ENCODE measurements at places on chromosomes 6 and 20.

DNA sequence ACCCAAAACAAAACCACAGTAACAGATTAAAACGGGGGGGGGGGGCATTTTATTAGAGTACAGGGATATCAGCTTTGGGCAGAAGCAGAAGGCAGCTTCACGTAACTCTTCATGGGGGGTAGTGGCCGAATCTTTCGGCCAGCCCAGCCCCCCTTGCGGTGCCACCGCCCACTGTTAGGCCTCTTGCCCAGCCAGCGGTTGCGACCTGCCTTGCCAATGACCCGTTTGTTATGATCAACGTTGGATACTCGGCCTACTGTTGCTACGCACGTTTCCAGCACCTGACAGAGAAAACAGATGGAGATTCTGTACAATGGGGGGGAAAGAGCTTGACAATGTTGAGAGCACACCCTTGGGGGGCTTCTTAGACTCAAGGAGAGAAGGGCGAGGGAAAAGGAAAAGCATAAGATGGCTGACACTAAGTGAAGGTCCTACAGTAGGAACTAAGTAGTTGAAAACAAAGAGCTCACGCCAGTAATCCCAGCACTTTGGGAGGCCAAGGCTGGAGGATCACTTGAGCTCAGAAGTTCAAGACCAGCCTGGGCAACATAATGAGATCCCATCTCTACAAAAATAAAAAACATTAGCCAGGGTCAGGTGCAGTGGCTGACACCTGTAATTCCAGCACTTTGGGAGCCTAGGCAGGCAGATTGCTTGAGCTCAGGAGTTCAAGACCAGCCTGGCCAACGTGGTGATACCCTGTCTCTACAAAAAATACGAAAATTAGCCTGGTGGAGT lies 724 bp upstream of the CUL7 start:
- DNase-seq = no peak

DNA sequence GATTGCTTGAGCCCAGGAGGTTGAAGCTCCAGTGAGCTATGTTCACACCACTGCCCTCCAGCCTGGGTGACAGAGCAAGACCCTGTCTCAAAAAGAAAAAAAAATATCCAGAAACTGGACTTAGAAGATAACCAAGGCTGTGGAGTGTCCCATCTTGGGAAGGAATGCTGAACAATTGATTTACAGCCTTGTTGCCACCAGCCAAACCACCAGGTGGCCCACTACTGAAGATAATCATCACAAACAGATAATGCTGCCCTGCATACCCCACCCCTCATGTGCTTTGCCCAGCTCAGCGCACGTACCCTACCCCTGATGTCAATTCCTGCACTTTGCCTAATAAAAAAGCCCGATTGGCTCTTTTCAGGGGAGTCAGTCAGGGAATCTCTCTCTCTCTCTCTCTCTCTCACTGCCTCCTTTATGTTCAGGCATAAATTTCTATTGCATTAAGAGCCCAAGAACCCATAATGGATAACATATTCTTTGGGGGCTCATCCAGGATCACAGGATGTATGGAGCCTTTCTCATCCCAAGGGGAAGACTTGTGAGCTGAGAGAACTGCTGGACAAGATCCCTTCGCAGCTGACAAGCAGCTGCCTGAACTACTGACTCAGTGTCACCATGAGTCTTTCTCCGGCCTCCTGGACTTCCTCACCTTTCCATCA lies 166.4 kb downstream of the CD24 start:
- no peak for DNase-seq

GRCh38 chr6:34360556-34360955 lies 31.9 kb downstream of the NUDT3 start:
- no peak for DNase-seq

DNA sequence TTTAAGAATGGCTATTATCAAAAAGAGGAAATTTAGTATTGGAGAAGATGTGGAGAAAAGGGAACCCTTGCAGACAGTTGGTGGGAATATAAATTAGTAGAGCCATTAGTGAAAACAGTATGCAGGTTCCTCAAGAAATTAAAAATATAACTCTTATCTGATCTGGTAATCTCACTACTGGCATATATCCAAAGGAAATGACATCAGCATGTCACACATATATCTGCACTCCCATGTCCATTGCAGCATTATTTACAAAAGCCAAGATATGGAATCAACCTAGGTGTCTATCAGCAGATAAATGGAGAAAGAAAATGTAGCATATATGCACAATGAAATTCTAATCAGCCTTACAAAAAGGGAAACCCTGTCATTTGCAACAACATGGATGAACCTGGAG lies 2.6 kb downstream of the SIRPG start:
- DNase-seq = no peak

GRCh38 chr6:163422550-163422949 lies 8.0 kb downstream of the QKI start:
- DNase-seq = no peak

GRCh38 chr6:148533309-148534107 lies 190.9 kb downstream of the SASH1 start:
- DNase-seq = no peak

- no peak for DNase-seq
Observed at GRCh38 chr6:152063170-152063921, 255.9 kb downstream of the ESR1 start.

Data from suppressor macrophage treated with lipopolysaccharide for 1 hour (primary cell).